ENCODE measurements at places on chromosomes 5 and 9.

- DNase-seq, result no peak
These were observed 33.0 kb upstream of the WHRN start for GRCh38 chr9:114538241-114538640.

DNA sequence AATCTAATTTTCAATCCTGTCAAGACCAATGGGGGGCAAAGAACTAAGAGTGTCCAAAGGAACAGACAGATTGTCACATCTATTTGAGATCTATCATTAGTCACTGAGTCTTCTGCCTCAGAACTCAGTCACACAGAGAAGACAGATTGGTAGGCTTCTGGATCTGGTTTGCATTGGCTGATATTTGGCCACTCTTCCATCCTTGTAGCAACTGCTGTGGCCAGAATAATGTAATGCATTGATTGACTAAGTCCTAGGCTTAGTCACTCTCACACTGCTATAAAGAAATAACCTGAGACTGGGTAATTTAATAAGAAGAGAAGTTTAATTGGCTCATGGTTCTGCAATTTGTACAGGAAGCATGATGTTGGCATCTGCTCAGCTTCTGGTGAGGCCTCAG lies 458.5 kb downstream of the ACTL7B start:
- no peak for DNase-seq

- DNase-seq, result no peak
These were observed 173.8 kb downstream of the ACTL7B start for GRCh38 chr9:108681851-108682590.

DNA sequence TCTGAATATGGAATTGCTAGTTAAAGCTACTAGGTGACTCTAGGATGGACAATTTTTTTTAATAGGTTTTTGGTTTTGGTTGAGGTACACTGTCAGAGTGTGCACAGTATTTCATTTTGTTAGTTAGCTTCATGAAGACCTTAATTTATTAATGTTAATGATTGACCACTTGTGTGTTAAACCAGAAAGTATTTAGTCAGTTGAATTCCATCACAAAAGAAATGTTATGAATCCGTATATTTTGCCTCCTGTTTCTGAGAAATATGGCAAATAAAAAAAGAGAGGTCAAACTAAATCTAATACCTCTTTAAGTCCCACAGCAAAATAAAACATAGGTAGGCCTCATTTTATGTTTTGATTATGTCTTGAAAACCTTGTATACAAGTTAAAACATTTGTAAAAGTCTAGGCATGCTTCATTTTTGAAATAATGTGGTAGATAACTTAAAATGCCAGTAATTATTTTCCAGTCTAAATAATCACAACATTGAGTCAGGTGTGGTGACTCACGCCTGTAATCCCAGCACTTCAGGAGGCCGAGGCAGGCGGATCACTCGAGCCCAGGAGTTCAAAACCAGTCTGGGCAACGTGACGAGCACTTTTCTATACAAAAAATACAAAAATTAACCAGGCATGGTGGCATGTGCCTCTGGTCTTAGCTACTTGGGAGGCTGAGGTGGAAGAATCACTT lies 50.8 kb downstream of the ITGA1 start:
- no peak for DNase-seq

DNA sequence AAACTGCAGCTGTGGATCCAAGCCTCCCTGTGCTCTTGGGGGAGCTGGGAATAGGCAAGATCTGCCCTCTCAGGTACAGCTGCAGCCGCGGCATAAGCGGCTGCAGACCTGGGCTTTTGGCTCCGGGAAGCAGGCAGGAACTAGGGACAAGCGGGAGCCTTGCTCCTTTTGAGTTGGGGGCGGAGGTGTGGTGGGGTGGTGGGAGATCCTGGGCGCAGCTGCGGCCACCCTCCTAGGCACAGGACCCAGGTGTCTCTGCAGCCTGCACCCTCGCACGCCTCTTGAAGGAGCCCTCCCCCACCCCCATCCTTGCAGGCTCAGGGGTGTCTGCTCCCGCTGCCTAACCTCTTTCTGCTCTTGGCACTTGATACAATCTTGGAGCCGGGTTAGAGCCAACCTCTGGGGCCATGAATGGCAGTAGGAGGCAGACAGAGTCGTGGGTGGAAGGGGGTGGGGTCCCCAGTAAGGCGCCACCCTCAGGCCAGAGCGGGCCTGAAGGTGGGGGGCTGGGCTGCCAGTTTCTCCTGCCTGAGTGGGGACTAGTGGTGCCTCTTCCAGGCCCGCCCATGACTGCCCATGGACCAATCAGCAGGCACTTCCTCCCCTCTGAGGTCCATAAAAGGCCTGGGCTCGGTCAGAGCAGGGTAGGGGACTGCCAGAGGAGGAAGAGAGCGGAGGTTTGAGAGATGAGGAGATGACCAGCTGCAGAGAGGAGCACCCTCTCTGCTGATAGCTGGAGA lies 267.6 kb upstream of the TNC start:
- no peak for DNase-seq

DNA sequence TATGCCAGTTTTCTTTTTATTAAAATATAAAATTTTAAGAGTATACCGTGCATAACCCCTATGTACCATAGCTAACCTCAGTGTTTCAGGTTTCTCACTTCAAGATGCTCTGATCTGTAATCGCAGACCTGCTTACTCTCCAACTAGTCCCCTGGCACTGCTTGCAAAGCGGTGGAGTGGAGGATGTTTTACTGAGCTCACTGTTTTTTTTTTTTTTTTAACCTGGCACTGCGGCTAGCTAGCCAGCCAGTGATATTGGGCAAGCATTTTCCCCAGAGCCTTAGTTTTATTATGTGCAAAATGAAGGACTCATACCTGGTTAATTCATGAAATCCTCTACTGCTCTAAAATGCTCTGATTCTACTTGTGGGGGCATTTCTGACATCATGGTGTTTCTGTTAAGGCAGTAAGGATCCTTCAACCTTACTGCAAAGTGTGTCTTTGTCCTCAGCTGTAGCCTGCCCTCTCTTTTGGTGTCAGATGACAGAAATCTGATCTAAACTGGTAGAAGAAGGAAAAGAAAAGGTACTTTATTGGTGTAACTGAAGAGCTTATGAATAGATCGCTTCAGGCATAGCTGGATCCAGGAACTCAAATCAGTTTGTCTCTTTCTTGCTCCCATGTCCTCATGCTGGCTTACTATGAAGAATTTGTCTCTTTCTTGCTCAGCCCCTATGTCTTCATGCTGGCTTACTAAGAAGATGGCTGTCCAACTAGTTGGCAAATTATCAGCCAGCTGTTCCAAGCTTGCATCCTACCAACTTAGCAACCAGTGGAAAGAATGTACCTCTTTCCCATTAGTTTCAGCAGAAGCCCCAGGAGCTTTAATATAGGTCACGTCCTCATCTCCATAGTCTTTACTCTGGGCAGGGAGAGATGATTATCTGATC lies 59.8 kb downstream of the DOCK2 start:
- no peak for DNase-seq

- no peak for DNase-seq
These were observed 75.4 kb upstream of the S1PR3 start for GRCh38 chr9:88915916-88916315.

- DNase-seq, result no peak
These were observed 29.6 kb downstream of the PSAT1 start for GRCh38 chr9:78326564-78326963.

- no peak for DNase-seq
These were observed 51.0 kb upstream of the MPDZ start for GRCh38 chr9:13330396-13331004.

DNA sequence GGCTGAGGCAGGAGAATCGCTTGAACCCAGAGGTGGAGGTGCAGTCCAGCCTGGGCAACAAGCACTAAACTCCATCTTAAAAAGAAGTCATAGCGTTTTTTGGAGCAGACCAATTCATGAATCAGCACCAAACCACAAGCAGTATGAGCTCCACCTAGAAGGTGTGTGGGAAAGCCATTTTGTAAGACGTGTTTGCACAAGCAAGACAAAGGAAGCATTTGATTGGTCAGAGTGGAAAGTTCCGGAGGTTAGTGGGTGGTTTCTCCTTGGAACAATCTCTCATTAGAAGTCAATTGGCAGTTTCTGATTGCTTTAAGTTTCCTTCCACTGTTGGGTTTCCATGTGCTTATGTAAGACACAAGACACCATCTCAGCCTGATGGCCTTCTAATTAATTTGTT lies 5.0 kb downstream of the SRD5A1 start:
- DNase-seq, result no peak

DNA sequence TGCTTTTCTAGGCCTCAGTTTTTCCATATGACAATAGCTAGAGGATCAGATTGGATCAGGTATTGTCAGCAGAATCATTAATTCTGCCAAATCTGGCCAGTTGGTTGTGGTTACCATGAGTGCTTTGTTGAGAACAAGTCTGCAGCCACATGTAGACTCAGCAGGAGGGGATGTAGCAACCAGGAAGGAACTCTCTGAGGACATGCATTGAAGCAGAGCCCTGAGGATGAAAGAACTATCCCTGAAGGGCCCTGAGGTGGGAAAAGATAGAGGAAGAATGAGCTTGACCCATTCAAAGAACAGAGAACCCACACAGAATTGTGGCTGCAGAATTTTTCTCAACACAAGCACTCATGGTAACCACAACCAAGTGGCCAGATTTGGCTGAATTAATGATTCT lies 60.1 kb upstream of the AFAP1L1 start:
- no peak for DNase-seq

- DNase-seq, result no peak
These were observed 71.5 kb downstream of the MACROH2A1 start for GRCh38 chr5:135327429-135328127.

GRCh38 chr9:119078015-119078414 lies 291.2 kb downstream of the BRINP1 start:
- DNase-seq, result no peak

- DNase-seq, result no peak
These were observed 17.3 kb upstream of the FAM240B start for GRCh38 chr9:38737246-38737645.

DNA sequence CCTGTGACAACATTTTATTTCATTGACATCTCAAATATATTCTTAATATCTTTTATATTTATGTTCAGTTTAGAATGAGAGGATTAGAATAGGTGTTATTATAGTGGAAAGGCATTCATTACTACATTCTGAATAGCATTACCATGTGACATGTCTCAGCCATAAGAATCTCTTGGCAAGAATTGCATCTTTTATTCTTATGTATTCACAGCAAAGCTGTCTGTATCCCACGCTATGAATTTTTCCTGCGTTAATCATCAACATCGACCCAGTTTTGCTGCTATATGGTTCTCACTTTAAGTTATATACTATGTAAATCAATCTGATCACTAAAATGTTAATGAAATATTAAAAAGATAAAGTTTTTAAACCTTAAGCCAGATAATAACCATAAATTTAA lies 248.6 kb downstream of the TMEM232 start:
- DNase-seq, result no peak

DNA sequence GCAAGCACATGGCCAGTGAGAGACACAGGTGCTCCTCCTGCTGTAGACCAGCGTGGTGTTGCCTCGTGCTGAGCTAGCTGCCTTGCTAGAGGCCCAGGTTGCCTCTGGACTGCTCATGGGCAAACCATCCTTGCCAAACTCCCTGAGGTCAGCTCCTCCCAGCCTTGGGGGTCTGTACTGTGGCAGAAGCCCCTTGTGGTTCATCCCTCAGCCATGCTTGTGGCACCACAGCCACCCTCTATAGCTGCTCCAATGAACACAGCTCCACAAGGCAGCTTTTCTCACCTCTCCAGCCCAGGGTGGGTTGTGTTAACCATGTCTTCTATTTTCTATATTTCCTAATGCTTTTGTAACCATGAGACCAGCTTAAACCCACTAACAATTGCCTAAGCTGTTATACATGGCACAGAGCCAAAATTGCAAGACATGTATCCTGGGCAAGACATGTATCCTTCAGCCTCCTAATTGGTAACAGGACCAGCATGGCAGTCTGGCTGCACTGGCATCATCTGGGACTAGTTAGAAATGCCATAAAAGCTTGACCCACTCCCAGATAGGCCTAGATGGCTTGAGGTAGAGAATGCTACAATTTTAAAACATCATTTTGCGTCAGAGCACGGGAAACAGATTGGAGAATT lies 183.1 kb upstream of the S1PR3 start:
- no peak for DNase-seq

GRCh38 chr9:33452828-33453271 lies 5.5 kb upstream of the AQP3 start:
- DNase-seq, result peak; percentile 73

GRCh38 chr5:7422316-7423106 lies 26.6 kb downstream of the ADCY2 start:
- DNase-seq, result no peak

- DNase-seq, result no peak
These were observed 7.9 kb upstream of the MED10 start for GRCh38 chr5:6386271-6386670.

DNA sequence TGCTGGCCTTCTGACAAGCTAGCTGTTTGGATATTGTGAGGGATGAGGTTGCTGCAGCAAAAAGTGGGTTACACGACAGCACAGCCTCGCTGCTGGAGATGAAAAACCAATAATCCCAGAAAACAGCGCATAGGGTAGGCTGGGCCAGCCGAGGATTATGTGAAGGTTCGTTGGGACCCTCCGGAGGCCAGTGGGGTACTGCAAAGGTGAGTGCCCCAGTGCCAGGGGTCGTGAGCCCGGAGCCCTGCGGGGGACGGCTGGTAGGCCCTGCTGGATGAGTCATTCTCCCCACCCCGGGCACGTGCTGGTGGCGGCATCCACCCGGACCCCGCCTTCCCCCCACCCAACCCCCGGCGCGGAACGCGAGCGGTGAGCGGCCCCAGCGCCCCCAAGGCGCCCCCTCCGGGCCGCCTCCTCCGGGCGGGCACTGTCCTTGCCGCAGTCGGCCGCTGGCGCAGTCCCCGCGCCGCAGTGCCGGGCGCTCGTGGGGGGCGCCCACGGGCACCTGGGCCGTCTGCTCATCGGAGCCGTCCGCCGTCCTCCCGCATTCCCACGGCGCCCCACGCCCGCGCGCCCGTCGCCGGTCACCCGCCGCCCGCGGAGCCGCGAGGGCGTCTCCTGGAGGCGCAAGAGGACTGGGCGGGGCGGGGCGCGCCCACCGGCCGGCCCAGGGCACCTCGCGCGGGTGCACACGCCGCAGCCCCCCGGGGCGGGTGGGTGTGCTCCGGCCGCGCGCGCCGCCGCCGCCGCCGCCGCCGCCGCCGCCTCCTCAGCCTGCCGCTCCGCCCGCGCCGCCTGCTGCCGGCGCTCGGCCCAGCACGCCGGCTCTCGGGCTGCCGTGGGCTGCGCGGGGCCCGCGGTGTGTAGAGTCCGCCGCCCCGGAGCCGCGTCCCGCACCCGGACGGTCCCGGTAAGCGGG lies at the start of gene PHF24:
TSS of gene PHF24 (plus strand) at position 794 of the 919 bp plus-strand sequence. CDS start 13,014 bp downstream, outside the sequence.
- DNase-seq, result no peak

- DNase-seq, result no peak
These were observed 200.4 kb downstream of the CDH10 start for GRCh38 chr5:24444414-24444813.

All from HuH-7.5 (cell line).